Fibroblast of upper back skin (primary cell): ENCODE measurements at places on chromosomes 12 and 14.
A peak's percentile ranks its signal among the peaks of the same experiment; 100 is the strongest.

DNA sequence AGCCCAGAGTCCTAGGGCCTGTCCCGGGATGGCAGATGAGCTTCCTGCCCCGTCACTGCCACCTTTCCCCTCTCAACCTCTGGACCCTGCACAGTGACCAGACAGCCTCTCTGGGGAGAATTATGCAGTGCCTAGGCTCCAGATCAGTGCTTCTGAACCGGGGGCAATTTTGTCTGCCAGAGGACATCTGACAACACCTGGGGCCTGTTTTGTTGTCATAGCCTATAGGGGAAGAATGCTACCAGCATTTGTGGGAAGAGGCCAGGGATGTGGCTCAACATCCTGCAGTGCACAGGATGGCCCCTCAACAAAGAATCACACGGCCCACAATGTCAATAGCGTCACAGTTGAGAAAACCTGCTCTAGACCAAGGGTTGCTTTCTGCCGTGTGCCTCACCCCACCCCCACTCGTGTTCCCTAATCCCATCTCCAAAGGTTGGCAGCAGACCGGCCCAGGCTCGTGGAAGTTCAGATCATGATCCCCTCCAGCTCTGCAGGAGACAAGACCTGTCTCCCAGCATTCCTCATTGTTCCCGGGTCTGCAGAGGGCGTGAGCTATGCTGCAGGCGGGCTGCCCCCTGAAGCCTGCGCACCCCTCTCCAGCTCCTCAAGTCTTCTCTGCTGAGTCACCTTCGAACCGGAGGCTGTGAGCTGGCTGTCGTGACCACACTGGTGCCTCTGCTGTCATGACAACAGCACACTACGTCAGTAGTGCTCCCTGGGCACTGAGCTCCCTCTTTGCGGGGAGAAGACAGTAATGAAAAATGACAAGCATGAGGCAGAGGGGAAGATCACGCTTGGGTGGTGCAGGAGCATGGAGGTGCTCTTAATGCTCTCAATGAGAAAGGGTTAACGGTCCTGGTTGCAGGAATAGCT is 2.0 kb upstream of the GAPDH start:
- peak; percentile 99 for DNase-seq

- no peak for DNase-seq
Observed at GRCh38 chr12:267581-268482, 5.2 kb upstream of the SLC6A13 start.

GRCh38 chr12:67517181-67517887 is 131.2 kb upstream of the DYRK2 start:
- DNase-seq = peak; percentile 64

DNA sequence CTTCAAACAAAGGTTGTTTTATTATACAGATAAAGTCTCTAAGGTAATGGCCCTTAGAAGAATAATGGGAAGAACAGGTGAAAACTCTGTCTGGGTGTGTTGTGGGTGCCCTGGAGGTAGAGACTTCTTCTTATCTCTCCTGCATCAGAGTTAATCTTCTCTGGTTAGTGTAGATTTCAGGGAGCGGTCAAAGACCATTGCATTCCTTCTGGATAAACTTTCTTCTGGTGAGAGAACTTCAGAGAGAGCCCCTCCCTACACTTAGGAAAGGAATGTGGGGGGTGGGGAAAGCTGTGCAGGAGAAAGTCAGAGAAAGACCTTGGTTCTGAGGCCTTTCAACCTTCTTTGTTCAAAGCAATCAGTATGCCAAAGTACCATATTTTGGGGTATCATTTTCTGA is 658.5 kb downstream of the DIO2 start:
- DNase-seq = peak; percentile 29

GRCh38 chr12:22287101-22287500 is 47.4 kb downstream of the ST8SIA1 start:
- DNase-seq = no peak

GRCh38 chr12:120126635-120127005 is 10.1 kb upstream of the RAB35 start:
- no peak for DNase-seq

GRCh38 chr14:62064751-62065323 is 302.6 kb downstream of the SNAPC1 start:
- no peak for DNase-seq

DNA sequence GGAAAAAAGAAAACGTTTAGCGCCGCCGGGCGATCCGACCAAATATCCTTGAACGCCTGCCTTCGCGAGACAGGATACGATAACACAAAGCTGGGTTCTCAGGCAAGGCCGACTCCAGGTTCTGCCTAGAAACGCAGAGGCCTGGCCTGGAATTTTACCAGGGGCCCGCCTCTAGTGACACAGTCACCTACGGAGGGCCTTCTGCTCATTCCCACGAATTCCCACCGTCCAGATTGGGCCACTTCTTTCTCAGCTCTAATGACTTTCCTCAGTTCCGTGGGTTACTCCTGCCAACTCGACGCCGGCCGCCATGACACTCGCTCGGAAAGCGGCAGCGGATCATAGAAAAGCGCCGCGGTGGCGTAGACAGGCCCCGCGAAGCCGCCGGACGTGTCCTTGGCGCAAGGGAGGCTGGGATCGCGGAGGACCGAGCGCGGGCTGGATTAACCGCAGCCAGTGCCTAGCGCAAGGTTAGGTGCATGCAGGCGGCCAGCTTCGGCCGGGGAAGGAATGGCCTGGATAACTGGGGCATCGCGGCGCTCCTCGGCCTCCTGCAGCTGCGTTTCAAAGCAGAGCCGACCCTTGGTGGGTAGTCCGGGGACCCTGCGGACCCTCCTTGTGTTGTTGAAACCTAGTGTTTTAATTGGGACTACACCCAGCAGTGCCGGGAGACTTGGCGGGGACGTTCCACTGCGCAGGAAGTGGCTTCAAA is at the start of gene TRIP11:
TSS of gene TRIP11 (minus strand) at position 341 of the 712 bp plus-strand sequence. CDS start 374 bp downstream, outside the sequence.
- peak; percentile 92 for DNase-seq

DNA sequence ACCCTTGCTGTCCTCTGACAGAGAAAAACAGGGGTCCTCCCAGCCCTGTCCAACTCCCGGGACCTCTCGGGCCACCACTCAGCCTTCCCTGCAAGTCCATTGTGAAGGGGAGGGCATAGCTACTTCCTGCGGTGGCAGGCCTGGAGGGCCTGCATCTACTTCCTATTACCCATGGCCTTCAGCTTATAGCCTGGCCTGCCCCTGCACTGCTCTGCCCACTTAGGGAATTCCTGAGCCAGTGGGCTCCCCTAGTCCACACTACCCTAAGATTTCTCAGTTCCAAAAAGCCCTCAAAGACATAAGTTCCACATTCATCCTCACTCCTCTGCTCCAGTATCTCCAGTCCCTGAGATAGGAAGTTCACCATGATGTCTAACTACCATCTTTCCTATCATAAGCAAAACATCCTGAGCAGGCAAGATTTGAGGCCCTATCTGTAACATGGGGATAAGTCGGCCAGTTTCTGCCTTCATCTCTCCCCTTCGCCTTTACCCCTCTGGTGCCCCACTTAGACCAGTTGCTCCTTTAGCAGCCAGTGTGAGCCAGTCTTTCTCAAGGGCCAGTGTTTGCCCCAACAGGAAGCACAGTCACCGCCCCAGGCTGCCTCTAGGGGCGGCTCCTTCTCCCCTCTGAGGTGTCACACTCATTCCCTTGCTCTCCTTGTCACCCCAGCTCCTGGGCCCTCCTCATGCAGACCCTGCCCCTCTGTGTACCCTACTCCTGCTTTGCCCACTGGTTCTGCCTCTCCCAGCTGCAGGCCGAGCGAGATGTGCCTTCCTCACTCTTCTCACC is 10.9 kb downstream of the HDAC7 start:
- DNase-seq = no peak

DNA sequence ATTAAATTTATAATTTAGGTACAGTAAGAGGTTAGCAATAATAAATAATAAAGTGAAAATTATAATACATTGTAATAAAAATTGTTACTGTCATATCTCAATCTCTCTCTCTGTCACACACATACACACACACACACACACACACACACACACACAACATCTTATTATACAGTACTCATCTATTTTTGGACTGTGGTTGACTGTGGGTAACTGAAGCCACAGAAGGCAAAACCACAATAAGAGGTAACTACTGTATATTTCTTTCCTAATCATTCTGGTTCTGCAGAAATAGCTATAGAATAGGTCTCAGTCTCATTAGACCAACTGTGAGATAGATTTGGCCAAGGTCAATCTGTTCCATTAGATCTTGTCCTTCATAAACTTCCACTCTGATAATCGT is 33.1 kb upstream of the PTPRO start:
- peak; percentile 21 for DNase-seq

- DNase-seq = no peak
Observed at GRCh38 chr12:53593707-53594106, 32.5 kb downstream of the ATF7 start.

DNA sequence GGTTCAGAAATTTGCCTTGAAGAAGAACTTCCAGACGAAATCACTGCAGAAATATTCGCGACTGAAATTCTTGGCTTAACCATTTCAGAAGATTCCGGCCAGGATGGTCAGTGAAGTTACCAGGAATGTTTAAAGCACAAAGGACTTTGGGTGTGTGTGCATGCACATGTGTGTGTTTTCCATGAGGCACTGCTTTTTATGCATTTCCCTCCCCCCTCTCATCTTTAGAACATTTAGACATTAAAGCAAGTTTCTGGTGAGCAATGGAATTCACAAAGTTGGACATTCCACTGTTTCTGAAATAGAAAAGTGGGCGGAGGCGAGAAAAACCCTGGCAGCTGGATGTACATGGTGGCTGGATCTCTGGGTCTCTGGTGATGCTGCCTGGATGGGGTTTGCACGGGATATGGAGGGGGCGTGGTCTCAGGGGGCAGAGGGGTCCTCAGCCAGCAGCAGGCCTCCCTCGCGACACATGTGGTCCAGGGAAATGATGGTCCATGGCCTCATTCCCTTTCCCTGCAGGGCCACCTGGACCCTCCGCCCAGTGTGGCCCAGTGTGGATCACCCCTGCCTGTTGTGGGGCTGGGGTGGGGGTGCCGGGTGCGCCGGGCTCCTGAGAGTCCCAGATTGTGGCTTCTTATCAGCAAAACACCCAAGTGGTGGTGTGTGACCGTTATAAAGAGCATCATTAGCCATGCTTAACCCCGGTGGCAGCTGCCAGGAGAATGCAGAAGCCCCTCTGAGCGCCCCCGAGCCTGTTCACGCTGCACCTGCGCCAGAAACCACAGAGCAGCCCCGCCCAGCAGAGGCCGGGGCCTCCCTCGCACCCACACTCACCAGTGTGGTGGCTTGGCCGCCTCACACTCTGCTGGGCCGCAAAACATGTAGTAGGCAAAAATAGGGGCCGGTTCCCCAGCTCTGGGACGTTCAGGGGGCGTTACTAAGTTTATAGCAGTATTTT is 17.8 kb upstream of the BCL7A start:
- peak; percentile 93 for DNase-seq

DNA sequence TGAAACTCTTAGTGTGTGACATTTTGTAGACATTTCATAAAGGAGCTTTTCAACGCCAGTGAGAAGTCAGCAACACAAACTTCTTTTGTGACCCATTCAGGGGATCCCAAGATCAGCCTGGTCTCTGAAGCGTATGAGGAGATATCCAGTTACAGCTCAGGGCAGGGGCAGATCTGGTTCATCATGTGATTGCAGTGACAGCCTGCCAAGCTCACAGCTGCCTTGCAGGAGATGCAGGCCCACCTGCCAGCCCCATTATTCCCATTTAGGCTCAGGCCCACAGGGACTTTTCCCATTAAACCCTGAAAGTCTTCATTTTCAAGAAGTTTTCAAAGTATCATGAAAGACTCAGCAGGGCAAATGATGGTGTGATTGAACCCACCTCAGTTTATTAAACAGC is 38.3 kb downstream of the SRGAP1 start:
- no peak for DNase-seq

GRCh38 chr14:22650046-22650739 is 6.0 kb upstream of the OR6J1 start:
- DNase-seq = no peak

DNA sequence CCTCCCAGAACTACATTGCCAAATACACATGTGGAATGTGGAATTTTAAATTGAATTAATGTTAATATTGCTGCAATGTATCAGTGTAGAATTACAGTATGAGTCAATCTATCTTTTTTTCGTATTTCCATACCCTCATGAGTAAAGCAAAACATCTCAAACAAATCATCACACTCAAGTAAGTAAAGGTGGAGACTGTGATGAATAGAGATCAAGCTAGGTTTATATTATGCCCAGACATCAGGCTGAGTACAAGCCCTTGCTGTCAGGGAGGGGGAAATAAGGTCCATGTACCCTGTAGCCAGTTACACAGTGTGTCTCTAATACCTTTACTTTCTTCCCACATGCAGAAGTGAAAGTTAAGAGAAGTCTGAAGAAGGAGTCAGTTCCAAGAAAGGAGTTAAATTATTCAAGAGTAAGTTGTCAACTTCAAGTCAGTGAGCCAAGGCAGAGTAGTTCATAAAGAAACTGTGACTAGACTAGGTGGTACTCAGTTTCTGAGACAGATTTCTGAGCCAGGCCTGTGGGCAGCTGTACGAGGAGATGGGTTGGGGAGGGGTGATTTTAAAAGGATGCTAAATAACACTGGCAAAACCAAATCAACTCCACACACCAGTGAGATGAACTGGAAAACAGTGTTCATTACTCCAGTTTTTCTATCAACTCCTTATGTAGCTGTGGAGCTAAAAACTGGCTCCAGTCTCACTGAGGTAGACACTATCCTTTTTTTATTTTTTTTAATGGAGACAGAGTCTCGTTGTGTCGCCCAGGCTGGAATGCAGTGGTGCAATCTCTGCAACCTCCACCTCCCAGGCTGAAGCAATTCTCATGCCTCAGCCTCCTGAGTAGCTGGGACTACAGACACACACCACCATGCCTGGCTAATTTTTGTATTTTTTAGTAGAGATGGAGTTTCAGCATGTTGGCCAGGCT is 23.8 kb upstream of the STK38L start:
- DNase-seq = peak; percentile 43

DNA sequence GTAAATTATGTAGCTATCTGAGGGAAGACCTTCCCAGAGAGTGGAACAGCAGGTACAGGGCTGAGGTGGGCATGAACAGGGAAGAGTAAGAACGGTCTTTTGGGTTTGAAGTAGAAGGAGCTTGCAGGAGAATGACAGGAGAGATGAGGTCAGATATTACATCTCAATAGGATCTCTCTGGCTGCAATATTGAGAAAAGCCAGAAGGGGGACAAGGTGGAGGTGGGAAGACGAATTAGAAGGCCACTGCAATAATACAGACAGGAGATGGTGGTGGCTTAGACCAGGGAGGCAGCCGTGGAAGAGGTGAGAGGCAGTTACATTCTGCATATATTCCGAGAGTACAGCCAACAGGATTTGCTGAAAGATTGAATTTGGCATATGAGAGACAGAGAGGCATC is 310.2 kb downstream of the APAF1 start:
- peak; percentile 3 for DNase-seq

GRCh38 chr14:70718383-70719118 is 76.8 kb downstream of the TTC9 start:
- no peak for DNase-seq

GRCh38 chr14:74619672-74620131 is 7.7 kb upstream of the LTBP2 start:
- peak; percentile 98 for DNase-seq

DNA sequence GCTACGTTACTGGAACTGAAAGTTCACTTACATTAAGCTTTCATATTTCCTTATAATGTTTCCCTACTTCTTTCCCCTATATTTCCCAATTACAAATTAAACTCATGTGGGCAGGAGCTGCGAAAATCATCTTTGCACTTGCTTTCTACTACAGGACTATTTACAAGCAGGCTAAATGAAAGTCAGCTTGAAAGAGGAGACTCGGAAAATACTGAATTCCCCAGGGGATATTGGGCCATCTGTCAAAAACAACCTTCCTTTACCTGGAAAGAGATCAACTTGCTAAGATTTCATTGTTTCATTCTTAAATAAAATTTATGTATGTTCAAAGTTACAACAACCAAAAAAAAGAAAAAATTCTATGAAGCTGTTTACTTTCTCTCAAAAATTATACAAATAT is 92.8 kb upstream of the BBS10 start:
- DNase-seq = no peak
